ENCODE measurements at places on chromosomes 4 and X.

DNA sequence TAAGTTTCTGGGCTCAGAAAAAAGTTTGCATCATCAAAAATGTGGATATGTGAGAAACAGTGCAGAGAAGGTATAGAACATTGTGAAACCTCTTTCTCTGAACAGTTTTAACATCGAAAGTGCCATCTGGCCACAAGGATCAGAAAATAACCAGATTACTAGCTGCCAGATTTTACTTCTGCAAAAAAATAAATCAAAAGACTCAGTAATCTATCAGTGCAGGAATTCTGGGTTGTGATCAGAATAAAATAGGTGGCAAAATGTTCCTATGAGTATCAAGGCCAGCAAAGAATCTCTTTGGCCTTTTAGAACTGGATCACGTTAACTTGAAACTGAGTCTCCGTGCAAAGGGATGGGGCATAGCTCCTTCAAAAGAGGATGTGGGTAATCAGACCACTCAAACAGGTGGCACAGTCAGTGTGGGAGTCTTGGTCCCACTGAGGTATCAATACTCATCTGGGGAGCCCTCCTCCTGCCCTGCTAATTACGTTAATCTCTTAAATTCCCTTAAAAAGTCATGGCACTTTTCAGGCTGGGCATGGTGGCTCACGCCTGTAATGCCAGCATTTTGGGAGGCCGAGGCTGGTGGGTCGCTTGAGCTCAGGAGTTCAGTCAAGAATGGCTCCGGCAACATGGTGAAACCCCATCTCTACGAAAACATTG, 26.7 kb upstream of the RBM47 start:
- DNase-seq, result no peak

DNA sequence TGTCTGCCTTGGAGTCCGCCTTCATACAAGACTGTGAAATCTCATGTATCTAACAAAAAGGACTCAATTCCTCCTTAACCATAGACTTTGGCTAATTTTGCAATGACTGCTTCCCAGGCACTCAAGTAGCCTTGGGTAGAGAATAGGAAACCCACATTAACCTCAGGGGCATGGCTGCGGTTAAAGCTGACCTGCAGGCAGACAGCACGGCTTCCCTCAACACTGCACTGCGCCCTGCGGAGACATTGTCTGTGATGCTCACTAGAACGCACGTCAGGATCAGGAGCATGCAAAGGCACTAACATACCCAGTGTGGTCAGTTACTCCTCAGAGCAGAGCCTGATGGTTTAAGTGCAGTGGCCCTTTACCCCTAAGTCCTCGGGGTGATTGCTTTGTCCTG, 10.3 kb upstream of the GPR143 start:
- no peak for DNase-seq

DNA sequence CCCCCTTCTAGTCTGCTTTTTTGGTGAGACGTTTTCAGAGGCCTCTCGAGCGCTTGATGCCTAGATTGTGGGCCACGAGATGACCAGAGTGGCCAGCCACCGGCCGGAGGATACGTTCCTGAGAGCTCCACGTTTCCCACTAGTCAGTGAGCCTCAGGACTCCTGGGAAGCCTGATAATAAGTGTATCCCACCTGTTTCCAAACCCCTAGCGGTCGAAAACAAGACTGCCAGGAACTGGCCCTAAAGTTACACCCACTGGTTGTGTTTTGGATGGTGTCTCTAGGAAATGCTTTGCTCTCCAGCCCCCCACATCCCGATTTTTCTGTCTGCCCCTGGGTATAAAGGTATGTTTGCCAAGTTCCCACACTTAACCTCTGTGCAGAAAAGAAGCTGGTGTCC, 4.6 kb upstream of the RS1 start:
- no peak for DNase-seq

DNA sequence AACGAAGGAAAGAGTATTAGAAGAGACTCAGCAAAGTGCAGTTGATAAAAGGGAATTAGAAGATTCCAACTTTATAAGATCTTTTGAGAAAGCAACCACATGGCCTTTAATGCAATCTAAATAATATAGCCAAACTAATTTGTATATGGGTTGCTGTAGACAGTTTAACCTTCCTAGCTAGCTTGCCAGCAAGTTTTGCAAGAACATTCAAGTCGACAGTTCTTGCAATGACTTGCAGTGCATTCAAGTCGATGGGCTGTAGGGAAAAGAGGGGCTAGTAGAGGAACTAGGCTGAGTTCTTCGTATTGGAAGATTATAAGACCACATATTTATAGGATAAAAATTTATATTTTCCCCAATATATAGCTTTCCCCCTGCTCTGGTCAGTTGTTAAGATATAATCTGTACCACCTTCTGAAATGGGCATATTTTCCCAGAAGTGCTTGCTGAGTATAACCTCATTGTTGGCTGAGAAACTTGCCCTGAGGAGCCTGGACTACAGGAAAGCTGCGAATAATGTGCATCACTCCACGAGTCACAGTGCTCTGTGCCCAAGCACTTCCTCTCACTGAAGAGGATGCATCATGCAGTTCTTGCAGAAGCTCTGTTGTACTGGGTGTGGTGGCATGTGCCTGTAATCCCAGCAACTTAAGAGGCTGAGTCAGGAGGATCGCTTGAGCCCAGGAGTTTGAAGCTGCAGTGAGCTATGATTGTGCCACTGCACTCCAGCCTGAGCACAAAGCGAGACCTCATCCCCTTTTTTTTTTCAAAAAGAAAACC, 56.7 kb downstream of the DOCK11 start:
- no peak for DNase-seq

DNA sequence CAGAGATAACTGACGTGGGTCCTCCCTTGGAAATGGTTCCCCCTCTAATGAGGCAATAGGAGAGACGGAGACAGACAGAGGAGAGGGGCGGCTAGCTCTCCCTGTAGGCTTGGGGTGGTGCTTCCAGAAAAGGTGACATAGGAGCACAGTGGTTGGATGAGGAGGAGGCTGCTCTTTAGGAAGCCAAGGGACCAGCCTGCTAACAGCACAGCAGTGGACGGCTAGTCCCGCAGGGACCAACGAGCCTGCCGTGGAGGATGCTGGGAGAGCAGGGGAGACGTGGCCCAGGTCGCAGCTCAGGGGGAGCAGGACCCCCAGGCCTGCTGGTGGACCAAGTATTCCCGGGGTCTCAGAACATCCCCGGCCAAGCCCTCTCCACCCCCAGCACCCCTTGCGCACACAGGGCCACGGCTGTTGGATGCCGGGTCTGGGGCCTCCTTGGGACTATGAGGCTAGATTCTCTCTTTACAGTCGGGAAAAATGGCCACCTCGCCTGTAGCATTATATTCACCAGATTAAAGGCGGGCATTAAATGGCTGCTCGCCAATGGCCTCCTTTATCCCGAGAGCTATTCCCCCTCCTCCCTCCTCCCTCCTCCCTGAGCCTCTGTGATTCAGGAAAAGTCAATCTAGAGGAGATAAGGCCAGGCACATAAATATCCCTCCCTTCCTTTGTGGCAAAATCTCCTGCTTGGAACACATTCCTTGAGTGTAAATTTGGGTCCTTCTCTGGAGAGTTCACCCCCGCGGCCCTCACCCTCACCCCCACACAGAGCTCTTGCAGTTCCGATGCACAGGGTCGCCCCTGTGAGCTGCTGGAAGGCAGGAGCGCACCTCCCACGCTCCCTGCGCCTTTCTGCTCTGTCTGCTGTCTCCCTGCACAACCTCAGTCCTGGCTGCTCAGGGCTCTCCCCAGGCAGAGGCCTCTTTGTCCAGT, 30.5 kb upstream of the NSG1 start:
- no peak for DNase-seq

GRCh38 chr4:168487282-168488035, 7.2 kb upstream of the DDX60L start:
- DNase-seq, result no peak

- DNase-seq, result no peak
Observed at GRCh38 chrX:64176876-64177275, 28.6 kb downstream of the AMER1 start.

- no peak for DNase-seq
Observed at GRCh38 chrX:151899622-151900021, 13.1 kb upstream of the MAGEA4 start.

DNA sequence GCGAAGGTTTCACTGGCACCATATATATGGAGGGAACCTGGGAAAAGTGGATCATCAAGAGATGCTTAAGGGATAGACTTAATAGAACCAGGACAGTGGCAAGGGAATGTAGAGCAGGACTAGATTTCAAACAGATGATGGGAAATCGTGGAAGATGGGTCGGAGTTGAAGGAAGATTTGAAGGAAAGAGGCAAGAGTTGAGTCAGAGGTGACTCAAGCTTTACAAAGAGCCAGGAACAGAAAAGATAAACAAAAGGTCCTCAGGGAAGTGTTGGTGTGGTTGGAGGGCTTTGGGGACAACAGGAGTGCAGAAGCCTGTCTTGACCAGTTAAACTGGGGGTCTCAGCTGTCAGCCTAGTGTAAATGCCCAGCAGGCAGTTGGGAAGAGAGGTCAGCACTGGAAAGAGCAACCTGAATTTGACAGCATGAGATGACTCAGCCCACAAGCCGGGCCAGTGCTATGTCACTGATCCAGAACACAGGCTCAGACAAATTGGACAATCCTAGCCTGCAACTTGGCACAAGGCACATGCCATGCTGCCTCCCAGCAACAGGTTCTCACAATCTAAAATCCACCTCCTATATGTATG, 230.5 kb downstream of the IDS start:
- DNase-seq, result no peak

DNA sequence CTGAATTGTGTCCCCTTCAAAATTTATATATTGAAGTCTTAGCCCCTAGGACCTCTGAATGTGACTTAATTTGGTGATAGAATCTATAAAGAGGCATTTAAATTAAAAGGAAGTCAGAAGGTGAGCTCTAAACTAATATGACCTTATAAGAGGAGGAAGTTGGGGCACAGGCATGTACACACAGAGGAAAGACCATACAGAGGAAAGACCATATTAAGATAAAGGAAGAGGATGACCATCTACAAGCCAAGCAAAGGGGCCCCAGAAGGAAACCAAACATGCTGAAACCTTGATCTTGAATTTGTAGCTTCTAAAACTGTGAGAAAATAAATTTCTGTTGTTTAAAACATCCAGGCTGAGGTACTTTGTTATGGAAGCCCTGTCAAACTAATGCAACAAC, 26.9 kb upstream of the CYBB start:
- DNase-seq, result no peak

GRCh38 chr4:7806338-7807090, 133.1 kb downstream of the AFAP1 start:
- no peak for DNase-seq

- no peak for DNase-seq
Observed at GRCh38 chr4:1718095-1718850, 2.9 kb downstream of the TMEM129 start.

DNA sequence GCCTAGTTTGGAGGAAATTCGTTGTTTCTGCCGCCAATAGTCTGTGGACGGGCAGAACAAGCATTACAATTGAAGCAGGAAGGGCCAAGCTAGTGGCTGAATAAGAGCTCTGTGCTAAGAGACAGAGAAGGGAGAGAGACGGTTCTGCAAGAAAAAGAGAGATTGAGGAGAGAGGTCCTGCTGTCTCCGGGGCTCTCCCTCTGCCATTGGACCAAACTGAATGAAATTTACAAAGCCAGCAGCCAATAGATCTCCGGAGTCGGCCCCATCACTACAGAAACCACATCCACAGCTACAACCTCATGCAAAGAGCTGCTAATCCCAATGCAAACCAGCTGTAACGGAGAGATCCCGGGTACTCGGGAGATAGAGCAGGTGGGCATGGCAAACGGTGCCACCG, at the start of gene NLGN4X:
NLGN4X (minus strand) TSS at position 148 of the 400 bp plus-strand sequence. CDS start 77,401 bp downstream, outside the sequence.
- no peak for DNase-seq

- no peak for DNase-seq
Observed at GRCh38 chr4:157357887-157358286, 137.4 kb downstream of the GRIA2 start.

Data from stimulated activated CD4-positive, alpha-beta T cell treated with anti-CD3 and anti-CD28 coated beads, TNF-alpha, amount 100 ng/mL, for 48 hours (primary cell).